ENCODE measurements at places on chromosomes 2 and 18. TPM values are rescaled to one million over a fixed set of nuclear protein-coding genes. Genes with fewer than 3 reads are reported as not detected.

DHRS9 gene
- 0.15 TPM for total RNA-seq

DNA sequence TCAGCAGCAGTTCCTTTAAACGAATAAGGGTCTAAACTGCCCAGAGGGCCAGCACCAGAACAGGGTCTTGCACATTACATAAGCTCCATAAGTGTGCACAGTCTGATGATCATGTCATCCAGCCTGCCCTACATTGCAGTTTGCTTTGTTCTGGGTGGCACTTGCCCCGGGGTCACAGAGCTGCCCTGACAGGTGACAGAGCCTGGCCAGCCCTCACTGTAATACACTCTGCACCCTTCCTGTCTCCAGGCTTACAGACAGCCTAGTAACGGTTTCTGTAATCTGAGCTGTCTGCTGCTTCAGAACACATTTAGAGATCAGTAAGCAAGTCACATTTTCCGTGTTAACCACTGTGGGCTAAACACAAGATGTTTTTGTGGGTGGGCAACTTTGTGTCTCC, 213.3 kb downstream of the FAM210A start:
- no peak for DNase-seq

DNA sequence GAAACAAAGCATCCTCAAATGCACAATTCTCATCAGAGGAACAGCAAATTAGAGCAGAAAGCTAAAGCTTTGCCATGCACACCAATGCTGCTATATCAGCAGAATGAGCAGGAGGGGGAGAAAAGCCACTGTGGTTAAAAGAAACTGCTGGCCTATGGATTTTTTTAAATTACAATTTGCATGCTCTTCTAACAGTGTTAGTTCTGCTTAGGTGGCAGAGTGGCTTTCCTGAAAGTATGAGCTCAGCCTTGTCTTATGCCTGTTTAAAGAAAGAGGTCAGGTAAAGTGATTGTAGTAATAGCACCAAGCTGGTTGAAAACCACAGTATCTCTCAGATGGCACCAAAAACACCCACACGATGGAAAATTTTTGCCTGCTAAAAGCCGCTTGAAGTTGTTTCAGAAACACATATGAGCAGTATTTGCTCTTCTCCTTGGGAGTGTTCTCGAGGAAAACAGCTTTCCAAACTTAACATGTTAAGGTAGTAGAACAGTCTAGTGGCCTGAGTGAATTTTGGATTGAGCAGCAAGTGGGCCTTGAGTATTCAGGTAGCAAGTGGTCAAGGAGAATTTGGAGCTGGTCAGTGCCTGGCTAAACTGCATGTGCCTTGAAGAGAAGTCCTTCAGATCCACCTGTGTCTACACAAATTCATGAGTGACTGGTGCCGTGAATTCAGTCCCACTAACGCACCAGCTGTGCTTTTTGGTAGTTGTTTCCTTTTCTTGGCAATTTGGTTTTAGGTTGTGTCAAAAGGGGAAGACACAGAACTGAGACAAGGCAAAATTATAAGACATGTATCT, 19.6 kb upstream of the NDUFV2 start:
- DNase-seq = no peak

GRCh38 chr2:127108090-127108523, 1.2 kb upstream of the BIN1 start:
- no peak for DNase-seq

TSPYL6 gene
- not detected for total RNA-seq

DNA sequence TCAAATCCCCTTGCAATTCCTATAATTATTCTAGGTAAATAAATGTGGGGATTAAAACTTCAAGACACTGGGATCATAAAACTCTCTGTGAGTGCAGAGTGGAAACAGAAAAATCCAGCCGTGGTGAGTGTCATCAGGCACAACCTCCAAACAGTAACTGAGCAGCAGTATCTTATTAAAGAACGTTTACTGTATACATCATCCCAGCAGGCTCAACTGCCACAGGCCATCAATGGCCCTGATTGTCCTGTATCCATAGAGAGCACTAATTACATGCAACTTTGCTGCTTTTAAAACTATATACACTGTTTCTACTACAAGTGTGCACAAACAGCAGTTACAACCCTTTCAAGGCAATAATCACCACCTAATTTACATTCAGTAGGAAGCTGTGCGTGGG, 23.9 kb downstream of the GAREM1 start:
- no peak for DNase-seq

GRCh38 chr2:203713381-203713780, 6.9 kb downstream of the CD28 start:
- no peak for DNase-seq

EMILIN1 gene
- total RNA-seq = 0.59 TPM

DNA sequence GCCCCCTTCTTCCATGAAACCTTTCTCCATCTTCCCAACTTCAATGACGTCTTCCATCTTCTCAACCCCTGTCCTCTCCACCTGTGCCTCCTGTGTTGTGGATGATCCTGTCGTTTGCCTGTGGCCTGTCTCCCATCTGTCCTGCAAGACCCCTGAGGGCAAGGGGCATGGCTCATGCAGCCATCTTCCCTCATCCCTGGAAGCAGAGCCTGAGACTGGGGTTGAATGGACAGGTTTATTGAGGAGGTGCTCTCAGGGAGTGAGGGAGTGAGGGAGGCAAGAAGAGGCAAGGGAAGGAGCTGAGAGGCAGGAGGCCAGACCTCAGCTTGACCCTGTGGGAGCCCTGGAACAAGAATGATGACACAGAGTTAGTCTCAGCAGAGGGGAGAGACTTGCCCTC, 7.3 kb downstream of the SPATA3 start:
- DNase-seq = no peak

Data from HCT116 (cell line).